GM04503 (cell line): ENCODE measurements at places on chromosomes 4 and X.
A peak's percentile ranks its signal among the peaks of the same experiment; 100 is the strongest.

- peak; percentile 3 for DNase-seq
These were observed 100.7 kb upstream of the GRPR start for GRCh38 chrX:16022580-16023200.

DNA sequence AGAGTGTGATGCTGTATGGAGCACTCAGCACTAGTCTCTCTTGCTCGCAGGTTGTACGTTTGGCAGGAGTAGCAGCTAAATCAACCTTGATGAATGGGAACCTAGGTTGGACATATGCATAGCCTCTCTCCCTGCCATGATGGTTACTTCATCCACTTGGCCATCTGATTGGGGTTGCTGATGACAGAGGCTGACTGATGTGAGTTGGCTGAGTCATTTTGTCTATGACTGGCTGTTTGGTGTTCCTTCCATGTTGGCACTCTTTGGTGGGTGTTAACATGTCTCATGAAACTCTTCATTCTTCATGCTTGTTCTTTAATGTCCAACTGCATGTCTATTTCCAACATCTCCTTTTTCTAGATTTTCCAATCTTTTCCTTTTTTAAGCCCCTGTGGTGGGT, 31.6 kb upstream of the SPARCL1 start:
- DNase-seq = no peak

DNA sequence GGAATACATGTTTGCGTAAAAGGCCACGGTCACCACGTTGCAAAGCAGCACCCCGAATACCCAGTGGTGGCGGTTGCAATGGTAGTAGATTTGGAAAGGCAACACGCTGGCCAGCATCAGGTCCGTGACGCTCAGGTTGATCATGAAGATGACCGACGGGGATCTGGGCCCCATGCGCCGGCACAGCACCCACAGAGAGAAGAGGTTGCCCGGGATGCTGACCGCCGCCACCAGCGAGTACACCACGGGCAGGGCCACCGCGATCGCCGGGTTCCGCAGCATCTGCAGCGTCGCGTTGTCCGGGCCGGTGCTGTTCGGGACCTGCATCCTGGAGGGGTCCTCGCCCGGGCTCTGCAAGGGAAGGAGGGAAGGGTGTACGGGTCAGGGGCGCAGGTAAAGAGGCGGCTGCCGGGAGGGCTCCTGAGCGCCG, 13.5 kb upstream of the ASMTL start:
- no peak for DNase-seq

DNA sequence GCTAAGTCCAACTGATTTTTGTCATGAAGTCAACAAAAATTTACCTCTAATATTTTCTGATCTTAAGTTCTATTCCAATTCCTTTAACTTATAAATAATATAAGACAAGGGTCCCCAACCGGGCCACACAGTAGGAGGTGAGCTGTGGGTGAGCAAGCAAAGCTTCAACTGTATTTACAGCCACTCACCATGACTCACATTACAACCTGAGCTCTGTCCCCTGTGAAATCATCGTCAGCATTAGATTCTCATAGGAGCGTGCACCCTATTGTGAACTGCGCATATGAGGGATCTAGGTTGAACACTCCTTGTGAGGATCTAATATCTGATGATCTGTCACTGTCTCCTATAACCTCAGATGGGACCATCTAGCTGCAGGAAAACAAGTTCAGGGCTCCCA, 227.4 kb downstream of the MAPK10 start:
- DNase-seq = no peak

DNA sequence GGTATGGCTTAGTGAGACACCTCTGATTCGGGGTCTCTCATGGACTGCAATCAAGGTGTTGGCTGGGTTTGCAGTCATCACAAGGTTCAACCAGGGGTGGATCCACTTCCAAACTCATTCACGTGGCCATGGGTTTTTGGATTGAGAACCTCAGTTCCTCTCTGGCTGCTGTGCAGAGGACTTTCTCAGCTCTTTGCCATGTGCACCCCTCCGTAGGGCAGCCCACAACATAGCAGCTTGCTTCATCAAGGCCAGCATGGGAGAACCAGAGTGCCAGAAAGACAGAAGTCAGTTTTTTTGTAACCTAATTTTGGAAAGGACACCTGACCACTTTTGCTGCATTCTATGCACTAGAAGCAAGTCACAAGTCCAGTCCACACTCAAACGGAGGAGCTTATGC, 154.9 kb downstream of the PJA1 start:
- DNase-seq = no peak

DNA sequence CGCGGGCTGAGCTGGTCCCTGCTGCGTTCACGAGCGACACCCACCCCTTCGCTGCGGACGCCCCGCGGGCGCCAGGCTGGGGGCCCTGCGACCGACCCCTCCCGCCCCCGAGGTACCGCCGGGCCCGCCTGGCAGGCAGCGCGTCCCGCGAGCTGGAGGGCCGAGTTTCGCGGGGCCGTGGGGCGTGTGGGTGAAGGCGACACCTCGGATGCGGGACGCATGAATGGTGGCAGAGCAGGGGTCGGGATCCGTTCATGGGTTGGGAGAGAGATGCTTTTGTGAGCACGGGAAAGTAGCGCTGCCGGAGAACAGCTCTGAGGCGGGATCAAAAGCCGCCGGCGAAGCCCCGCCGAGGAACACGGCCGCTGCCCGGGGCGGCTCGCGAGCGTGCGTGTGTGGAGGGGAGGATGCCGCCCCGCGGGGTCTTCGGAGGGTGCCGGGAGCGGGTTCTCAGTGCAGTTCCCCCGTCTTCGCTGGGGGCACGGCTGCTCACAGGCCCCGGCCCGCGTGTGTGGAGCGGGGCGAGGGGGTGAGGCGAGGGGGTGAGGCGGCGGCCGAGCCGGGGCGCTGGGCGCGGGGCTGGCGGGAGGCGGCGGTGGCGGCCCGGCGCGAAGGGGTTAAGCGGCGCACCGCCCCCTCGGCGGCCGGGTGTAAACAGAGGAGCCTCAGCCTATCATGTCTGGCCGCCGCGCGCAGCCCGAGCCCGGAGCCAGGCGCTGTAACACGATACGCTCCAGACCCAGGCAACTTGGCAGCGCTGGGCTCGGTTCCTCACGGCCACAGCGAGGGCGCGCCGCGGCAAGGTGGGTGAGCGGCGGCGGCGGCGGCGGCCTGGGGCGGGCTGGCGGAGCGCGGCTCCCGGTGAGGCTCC, 205.3 kb downstream of the TENM3 start:
- peak; percentile 49 for DNase-seq
